ENCODE measurements at places on chromosomes 3 and 15.
A peak's percentile ranks its signal among the peaks of the same experiment; 100 is the strongest.

- no peak for DNase-seq
Observed at GRCh38 chr3:131047582-131047981, 20.9 kb downstream of the NEK11 start.

- DNase-seq: no peak
Observed at GRCh38 chr3:172836390-172836997, 86.0 kb downstream of the ECT2 start.

DNA sequence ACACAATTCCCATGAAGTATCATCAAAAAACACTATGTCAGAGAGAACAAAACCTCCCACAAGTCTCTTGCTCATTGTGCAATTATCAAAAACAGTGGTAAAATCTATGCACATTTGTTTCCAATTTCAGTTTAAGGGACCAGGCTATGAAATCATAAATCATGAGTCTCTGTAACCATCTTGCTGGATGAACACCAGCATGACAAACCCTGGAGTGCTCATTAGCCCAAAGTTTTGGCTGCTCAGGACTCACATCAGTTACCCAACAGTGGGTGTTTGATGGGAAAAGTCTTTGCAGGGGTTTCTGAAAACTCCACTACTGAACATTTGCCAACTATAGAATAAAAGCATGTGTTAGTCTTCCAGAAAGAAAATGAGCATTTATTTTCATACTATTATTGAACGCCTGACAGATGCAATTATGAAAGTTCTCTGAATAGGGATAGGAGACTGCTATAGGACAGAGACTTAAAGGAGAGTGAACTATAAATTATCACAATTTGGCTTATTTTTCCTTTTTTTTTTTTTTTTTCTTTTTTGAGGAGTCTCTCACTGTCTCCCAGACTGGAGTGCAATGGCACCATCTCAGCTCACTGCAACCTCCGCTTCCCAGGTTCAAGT is 240.8 kb upstream of the KCNMB2 start:
- no peak for DNase-seq

DNA sequence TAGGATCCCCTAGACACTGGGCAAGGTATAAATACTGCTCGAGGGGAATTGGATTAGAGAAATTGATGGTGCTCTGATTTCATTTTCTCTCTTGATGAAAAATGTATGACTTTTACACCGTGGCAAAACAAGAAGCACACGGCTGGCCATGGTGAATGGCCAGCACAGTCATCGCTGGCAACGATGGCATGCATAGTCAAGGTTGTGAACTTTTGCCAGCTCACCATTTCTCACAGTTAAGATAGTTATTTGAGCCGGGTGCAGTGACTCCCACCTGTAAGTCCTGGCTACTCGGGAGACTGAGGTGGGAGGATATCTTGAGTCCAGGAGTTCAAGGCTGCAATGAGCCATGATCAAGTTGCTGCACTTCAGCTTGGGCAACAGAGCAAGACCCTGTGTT is 95.4 kb downstream of the HMG20A start:
- no peak for DNase-seq

DNA sequence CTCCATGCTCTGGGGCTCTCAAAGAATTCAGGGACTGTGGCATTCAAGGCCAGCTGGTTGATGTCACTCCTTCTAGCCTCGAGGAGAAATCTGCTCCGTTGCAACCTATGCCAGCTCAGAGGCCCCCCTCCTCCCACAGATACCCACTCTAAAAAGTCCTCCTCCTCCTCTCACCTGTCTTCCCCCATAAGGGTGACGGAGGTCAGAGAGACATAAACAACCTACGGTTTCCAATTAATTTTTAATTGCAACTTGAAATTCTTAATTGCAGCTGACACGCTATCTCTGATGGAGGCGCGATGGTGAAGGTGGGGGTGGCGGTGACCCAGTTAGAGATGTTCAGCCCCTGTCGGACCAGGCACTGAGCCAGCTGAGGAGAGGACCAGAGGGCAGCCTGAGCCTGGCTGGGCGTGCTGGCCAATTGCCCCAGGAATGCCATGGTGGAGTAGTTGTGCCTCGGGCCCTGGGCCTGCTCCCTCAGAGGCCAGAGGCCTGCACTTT is 43.2 kb upstream of the INSYN1 start:
- DNase-seq: no peak

DNA sequence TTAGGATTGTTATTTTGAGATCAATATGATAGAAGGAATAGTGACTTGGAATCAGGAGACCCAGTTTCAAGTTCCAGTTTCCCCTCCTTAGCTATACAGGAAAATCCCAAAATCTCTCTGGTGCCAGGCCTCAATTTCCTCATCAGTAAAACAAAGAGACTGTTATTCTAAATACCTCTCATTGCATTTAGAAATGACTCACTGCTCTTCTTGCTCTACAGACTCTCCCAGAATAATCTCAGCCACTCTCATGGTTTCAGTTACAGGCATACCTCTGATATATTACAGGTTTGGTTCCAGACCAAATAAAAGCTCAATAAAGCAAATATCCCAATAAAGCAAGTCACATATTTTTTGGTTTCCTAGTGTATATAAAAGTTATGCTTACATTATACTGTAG is 28.3 kb downstream of the IMPG2 start:
- DNase-seq: no peak

GRCh38 chr3:37200141-37200540 is 25.8 kb upstream of the LRRFIP2 start:
- DNase-seq: no peak

DNA sequence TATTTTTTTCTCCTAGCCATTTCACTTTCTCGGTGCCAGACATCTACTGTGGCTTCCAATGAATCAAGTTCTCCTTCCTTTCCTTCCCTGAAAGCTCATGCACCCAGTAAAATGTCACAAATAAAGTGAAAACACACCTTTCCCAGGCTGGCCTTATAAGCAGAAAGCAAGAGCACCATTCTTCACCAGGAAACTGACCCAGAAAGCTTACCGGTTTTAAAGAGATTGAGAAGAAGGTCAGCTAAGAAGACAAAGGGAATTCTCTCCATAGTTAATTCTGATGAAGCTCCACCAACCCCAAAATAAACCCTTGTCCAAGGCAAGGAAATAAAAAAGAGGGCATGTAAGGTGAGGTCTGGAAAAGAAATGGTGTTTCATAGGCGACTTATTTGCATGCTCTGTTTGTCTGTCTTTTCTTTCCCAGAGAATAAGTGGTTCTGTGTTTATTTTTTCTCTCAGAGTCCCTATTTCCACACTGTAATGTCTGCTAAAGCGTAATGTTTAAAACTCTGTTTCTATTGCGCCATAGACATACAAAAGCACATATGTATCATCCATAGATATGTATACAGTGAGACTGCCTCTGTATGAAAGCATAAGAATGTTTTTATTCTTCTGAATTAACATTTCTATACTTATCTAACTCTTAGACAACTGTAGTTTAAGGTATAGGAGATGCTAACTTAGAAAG is 2.8 kb downstream of the LSAMP start:
- DNase-seq: no peak

DNA sequence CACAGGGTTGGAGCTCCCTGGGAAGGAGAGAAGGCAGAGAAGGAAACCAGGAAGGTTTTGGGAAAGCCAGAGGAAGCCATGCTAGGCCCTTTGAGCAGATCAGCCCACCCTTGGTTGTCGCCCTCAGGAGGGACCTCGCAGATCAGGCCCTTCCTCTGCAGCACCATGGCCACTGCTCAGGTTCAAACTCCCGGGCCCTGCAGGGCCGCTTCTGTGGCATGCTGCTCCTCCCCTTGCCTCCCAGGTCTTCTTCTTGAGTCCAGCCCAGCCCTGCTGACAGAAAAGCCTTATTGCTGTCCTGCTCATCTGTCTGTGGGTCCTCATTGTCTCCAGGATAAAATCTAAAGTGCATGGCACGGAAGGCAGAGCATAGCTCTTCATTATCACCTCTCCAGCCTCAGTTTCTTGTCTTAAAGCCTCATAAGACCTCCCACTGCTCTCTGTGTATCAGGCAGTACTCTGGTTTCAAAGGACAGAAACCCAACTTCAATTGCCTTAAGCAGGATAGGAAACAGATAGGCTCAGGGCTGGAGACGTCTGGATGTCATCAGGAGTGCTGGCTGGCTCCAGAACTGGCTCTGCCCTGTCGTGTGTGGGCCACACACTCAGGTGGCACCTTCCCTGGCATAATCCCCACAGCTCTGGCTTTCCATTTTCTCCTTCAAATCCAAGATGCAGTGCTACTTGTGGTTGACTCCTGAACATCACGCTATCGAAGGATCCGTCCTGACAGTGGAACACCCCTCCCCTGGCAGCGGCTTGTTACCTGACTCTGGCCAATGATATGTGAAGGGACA is 118.5 kb downstream of the EEFSEC start:
- no peak for DNase-seq

- no peak for DNase-seq
Observed at GRCh38 chr3:454986-455385, 258.4 kb downstream of the CHL1 start.

- no peak for DNase-seq
Observed at GRCh38 chr3:152105446-152105845, 163.3 kb upstream of the MBNL1 start.

DNA sequence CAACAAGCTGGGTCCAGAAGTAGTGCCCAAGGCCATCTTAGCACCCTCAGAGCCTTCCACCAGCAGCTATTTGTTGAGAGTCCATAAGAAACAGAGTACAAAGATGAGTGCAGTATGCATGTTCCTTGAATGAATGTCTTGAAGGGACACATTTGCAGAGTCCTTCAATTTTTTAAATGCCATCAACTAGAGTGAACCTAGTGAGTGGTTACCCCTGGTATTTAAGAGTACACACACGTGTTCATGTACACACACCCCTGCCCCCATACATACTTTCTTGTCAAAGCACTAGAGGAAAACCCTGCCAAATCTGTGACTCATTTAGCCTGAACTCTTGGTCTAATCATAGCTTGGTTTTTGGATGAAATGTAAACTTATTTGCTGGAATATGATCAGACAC is 84.5 kb upstream of the GALNT15 start:
- DNase-seq: no peak

- DNase-seq: no peak
Observed at GRCh38 chr15:74982183-74982582, 13.2 kb upstream of the SCAMP5 start.

GRCh38 chr3:9142362-9142761 is 107.1 kb downstream of the SRGAP3 start:
- no peak for DNase-seq

DNA sequence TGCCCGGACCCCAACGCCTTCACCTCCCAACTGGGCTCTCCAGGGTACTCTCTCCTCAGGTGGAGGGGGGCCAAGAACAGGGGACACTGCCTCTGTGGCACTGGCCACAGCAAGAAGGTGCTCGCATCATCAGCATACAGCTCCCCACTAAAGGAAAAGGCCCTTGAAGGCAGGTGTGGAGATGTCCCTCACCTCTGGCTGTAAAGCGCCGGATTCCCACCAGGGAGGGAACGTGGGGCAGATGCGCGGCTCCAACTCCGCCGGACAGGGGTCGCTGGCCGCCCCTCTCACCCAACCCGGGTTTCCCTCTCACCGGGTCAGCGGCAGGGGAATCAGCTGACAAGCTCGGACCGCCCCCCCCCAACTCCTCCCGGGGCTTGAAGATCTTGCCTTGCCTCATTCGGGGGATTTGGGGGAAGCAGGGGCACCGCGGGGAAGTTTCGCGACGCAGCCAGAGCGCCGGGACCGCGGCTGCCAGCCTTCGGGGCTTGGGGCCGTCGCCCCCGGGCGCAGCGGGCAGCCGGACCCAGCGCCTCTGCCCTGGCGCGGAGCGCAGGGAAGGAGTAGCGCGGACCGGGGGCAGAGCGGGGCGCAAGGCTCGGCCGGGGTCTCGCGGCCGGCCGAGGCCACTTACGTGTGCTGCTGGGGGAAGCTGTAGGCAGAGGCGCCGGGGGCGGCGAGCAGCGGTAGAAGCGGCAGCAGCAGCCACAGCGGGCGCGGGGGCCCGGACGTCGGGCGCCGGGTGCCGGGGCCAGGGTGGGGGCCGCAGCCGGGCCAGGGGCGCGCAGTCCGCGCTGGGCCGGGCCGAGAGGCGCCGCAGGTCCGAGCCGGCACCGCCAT is 630 bp downstream of the CACNA2D2 start:
- peak; percentile 17 for DNase-seq

DNA sequence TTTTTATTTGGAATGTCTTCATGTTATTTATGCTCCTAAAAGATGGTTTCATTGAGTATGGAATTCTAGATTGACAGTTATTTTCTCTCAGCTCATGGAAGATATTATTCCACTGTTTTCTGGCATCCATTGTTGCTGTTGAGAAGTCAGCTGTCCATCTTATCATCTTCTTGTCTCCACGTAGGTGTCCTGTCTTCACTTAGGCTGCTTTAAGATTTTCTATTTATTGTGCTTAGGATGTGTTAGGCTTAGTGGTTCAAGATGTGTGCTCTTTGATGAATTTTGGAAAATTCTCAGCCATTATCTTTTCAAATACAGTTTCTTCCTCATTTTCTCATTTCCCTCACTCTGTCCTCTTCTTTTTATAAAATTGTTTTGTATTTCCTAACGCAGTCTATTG is 52.0 kb downstream of the SNRK start:
- no peak for DNase-seq

DNA sequence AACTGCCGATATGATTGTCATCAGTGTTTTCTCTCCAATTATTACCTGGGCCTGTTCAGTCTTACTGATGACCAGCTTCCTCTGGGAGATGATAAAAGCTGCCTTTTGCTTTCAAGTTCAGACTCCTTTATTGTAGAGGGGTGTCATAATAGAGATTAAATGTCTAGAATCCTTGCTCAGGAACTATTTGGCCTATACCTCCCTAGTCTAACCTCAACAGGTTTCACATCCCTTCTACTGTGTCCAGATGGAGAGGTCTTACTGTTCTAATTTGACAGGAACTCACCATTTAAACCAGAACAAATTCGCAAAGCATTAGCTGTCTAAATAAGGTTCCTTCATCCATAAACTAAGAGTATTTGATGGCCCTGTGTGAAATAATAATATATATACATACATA is 88.0 kb downstream of the BCHE start:
- DNase-seq: no peak

Data from activated naive CD4-positive, alpha-beta T cell treated with anti-CD3 and anti-CD28 coated beads, Interleukin-2, amount 50 U/mL, for 16 hours (primary cell).